Stimulated activated CD8-positive, alpha-beta memory T cell treated with anti-CD3 and anti-CD28 coated beads, Interleukin-4, amount 100 ng/mL, for 1 hour (primary cell): ENCODE measurements at places on chromosomes 12 and 14.

- no peak for DNase-seq
Measured at GRCh38 chr14:97791906-97792305, 994.7 kb downstream of the VRK1 start.

GRCh38 chr12:71685312-71685906 lies 473 bp upstream of the TMEM19 start:
- no peak for DNase-seq

DNA sequence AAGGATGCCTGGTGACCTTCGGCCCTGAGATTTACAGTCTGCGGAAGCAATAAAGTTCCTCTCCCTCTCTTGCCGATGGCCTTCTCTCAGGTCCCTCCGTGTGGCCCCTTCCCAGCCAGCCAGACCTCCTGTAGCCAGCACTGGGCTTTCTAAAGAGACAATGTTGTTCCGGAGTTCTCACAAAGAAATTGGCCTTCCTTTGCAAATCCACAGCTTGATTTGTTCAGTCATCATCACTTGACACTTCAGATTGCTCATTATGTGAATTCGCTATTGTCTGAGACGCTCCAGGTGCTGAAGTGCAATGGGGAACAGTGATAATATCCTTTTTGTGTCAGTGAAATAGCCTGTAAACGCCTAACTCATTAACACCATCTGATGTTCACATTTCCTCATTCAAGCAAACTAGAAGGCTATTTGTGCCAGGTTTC lies 43.7 kb upstream of the GPHB5 start:
- DNase-seq, result no peak

GRCh38 chr14:104689109-104689880 lies at the start of gene INF2:
Gene INF2, plus strand, starts transcription at chr14:104689618. Its CDS starts 11,748 bp downstream, at chr14:104701366.
- peak; percentile 23 for DNase-seq

- DNase-seq, result no peak
Measured at GRCh38 chr12:123986374-123986965, 13.5 kb downstream of the ZNF664 start.

DNA sequence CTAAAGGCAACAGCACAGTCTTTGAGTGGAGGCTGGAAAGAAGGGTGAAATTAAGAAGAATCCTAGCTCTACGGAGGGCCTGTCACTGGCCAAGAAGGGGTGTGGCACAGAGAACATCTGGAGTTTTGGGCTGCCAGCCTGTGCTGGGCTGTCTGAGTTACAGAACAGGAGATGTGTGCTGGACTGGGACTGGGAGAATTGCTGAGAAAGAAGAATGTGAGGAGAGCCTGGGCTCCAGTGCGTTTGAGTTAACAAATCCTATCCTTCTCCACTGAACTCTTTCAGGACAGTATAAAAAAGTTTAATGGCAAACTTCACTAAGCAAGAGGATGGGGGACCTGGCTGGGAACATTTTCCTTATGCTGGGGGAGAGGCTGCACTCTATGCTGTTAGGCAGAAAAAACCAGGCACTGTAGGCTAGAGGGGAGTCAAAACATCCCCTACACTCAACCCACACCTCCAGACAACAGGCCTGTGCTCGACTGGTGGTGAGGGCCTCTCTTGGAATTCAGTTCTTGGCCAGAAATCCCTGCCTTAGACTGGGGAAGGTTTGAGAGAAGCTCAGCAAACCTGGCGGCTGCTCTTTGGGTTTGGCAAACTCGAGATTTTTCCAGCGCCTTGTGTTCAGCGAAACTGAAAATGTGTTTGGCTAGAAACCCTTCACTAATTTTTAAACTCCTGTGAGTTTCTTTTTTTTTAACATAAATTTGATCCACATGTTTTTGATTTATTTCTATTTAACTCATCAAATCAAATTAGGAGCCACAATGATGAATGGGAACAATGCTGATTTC lies 217.3 kb downstream of the MON2 start:
- DNase-seq, result no peak

DNA sequence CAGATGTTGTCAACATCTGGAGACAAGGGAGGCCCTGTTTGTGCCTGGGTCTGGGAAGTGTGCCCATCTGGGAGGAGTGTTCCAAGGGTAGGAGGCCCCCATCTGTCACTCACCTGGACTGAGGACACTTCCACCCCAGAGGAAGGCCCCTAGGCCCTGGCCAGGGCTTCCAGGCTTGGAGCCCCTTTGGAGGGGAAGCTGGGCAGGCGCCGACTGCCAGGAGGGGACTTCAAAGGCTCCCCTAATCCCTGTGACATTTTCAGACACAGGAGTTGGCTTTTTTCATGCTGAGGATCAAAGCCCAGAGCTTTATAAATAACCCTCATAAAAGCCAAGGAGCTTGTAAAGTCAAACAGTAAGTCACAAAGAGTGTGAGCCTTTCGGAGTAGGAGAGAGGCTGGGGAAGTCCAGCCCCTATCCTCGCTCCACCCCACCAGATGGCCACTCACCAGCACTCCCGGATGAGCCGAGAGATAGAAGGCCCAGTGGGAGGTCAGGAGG lies 17.6 kb upstream of the FAM222A start:
- no peak for DNase-seq

- no peak for DNase-seq
Measured at GRCh38 chr14:29030121-29030520, 263.5 kb downstream of the FOXG1 start.

GRCh38 chr14:54625112-54625511 lies 58.2 kb downstream of the SAMD4A start:
- DNase-seq, result no peak

GRCh38 chr12:46219877-46220655 lies 48.8 kb downstream of the SLC38A1 start:
- no peak for DNase-seq

DNA sequence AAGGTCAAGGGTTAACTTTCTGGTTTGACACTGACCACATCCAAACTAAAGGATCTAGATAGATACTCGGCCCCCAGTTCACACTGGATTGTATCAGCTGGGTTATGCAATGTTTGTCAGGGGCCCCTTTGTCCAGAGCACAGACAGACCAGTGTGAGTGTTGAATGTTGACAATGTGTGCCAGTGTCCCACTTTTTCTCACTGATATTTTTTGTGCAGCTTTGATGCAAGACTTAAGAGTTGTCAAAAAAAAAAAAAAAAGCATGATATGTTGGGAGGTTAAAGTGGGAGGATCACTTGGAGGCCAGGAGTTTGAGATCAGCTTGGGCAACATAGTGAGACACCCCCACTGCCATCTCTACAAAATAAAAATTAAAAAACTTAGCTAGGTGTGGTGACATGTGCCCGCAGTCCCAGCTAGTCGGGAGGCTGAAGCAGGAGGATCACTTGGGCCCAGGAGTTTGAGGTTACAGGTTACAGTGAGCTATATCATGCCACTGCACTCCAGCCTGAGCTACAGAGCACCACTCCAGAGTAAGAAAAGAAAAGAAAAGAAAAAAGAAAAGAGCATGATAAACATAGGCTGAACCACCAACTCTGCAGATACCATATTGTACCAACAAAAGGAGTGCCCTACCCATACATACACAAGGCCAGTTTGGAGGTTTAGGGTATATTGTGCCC lies 97.5 kb downstream of the LGR5 start:
- no peak for DNase-seq

- DNase-seq, result no peak
Measured at GRCh38 chr12:13275241-13276085, 78.9 kb downstream of the EMP1 start.

DNA sequence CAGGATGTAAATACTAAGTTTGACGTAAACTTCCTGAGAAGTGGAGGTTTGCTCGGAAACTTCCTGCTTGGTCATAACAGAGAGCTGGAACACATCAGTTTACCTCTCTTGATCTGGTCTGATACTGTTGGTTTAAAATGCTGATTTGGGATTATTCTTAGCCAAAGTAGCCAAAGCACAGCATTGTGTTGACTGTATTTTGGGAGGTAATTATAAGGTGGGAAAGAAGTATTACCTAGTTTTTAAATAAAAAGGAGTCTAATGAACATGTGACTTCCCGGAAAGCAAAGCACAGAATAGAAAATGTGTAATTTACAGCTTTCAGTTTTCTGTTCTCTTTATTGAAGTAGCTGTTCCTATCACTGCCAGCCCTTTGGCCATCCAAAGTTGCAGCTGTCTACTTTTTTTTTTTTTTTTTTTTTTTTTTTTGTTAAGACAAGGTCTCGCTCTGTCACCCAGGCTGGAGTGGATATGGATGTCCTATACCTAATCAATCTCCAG lies 52.2 kb upstream of the SRP54 start:
- no peak for DNase-seq

GRCh38 chr14:20632448-20632830 lies 9.1 kb downstream of the OR6S1 start:
- no peak for DNase-seq

- DNase-seq, result no peak
Measured at GRCh38 chr14:93105362-93105761, 10.4 kb downstream of the ITPK1 start.

- no peak for DNase-seq
Measured at GRCh38 chr12:7188562-7189397, 706 bp upstream of the PEX5 start.

DNA sequence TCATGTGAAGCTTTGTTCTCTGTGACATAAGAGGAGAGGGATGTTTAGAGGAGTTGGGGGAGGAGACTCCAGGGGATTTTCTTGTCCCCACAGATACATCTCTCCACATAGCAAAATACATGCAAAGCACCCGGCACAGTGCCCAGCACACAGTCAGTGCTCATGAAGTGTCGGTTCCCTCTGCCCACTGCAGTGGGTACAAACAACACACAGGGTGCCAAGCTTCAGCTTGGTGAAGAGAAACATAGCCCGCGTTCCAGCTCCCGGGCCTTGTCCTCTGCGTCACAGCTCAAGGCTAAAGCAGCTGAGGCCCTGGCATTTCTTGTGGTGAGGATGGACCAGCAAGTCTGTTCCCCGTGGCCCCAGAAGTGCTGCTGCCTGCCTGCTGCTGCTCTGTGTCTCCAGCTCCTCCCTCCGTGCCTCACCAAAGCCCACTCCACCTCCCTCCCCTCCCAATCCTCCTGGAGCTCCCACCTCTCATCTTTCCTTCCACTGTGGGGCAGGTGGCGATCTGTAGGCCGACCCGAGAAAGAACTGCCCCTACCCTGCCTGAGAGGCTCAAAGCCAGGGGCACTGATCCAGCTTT lies 57.0 kb upstream of the FKBP4 start:
- DNase-seq, result no peak

DNA sequence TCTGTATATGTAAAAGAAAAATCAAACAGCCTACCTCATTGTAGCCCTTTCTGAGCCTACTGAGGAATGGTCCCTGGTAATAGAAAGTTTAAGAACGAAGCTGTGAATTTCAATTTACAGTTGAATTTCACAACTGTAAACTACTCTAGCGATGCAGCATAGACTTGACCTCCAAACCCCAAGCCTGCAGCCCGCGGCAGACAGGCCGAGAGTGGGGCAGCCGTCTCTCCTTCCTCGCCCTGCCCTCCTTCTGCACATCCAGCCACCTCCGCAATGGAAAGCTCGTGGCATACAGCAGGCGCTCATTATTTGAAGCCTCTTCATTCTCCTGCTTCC lies 15.3 kb downstream of the RNASE2 start:
- DNase-seq, result no peak

- no peak for DNase-seq
Measured at GRCh38 chr14:54194501-54194900, 202.3 kb upstream of the CDKN3 start.

DNA sequence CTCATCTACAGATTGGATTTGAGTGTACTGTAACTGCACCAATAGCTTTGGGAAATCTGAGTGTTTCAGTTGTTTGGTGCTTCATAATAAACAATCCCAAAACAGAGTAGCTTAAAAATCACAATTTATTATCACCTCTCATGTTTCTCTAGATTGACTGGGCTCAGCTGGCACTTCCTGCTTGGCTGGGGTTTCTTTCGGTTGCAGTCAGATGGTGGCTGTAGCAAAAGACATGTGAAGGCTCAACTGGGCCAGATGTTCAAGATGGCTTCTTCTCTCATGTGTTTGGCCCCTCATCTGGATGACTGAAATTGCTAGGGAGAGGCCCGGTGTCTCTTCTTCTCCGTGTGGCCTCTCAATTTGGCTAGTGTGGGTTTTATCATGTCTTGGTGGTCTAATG lies 12.1 kb upstream of the BMP4 start:
- no peak for DNase-seq

DNA sequence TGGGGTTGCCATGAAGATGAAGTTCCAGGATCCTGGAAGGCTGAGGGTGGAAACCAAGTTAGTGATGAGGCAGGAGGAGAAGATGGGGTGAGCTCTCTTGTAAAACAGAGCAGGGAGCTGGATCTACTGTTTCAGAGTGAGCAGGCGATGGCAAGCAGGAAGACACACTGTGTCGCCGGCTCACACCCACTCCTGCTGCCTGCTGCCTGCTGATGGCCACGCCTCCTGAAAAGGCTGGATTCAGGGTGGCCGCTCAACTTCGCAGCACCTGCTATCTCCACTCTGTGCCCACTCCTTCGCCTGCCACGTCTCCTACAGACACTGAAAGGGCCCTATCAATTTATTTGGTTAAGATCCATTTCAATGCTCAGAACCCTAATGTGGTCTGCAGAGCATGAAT lies 96.1 kb downstream of the RBM19 start:
- DNase-seq, result no peak

GRCh38 chr12:116244001-116244400 lies 33.5 kb downstream of the MED13L start:
- DNase-seq, result no peak

GRCh38 chr14:95998656-95999055 lies 40.5 kb upstream of the C14orf132 start:
- no peak for DNase-seq

DNA sequence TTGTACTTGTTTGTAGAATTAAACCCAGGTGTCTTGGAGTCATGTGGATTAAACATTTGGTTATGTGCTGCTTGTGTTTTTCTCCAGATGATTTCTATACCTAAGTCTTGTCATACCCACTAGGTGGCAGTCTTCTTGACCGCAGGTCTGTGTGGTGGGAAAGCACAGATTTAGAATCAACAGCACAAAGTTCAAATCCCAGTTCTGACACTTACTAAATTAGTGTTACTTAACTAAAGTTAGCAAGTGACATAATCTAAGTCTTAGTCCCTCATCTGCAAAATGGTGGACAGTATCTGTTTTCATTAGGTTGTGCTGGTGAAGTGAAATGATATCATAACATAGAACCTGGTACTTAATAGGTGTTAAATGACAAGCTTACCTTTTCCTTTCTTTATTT lies 151.0 kb upstream of the ARHGAP5 start:
- DNase-seq, result no peak

- DNase-seq, result no peak
Measured at GRCh38 chr12:66637699-66638301, 41.1 kb downstream of the GRIP1 start.

DNA sequence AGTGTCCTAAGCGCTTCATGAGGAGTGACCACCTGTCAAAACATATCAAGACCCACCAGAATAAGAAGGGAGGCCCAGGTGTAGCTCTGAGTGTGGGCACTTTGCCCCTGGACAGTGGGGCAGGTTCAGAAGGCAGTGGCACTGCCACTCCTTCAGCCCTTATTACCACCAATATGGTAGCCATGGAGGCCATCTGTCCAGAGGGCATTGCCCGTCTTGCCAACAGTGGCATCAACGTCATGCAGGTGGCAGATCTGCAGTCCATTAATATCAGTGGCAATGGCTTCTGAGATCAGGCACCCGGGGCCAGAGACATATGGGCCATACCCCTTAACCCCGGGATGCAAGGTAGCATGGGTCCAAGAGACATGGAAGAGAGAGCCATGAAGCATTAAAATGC lies 12.7 kb upstream of the AMHR2 start:
- DNase-seq, result no peak

- no peak for DNase-seq
Measured at GRCh38 chr14:89315493-89316470, 101.3 kb downstream of the FOXN3 start.

GRCh38 chr14:51862176-51862796 lies 1.9 kb downstream of the GNG2 start:
- no peak for DNase-seq
